ENCODE measurements at places on chromosomes 1 and 21.

DNA sequence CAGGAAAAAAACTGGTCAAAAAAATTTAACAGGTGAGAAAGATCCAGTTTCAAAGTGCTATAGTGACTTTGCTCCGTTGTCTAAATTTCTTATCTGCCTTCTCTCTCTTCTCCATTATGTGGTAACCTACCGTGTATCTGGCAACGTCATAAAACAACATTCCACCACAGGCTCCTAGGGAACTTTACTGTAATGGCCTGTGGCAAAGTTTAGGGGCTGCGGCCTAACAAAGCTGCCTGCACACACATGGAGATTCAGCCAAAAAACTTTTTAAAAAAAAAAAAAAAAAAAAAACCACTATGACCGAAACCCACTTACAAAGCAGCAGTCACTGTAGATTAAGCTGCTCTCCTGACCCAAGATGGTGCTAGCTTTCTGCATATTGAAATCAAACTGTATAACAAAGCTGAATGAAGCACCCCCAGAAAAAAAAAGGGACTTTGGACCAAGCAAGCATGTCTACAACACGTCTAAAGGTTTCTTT, 202.6 kb downstream of the SLC45A1 start:
- no peak for DNase-seq

- DNase-seq: peak; percentile 87
Measured at GRCh38 chr1:29569971-29570634, 333.8 kb downstream of the PTPRU start.

DNA sequence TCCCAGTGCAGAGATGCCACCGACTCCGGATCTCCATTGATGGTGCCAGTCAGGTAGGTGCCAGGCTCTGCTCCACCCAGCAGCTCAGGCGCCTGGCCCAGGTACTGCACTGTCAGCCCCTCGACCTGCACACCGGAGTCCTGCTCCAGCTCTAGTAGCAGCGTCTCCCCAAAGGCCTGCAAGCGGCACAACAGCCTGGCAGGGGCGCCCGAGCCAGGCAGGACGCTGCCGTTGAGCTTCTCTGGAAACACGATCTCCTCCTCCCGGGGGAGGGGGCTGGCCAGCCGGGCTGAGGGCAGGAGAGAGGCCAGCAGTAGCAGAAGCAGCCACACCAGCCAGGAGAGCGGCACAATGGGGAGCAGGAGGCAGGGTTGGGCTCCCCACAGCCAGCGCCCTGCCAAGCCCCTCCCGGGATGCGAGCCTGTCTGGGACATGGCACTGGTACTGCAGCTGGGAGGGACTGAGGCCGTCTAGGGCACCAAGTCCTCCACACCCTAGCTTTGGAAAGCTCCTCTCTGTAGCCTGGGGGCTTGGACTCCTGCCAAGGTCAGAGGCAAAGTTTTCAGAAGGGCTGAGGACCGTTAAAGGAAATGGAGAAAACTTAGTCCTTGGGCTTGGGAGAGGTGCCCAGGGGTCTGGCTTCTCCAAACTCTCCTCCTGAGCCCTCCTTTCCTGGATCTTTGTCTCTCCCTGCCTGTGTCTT, 509 bp downstream of the ADAMTS4 start:
- no peak for DNase-seq

DNA sequence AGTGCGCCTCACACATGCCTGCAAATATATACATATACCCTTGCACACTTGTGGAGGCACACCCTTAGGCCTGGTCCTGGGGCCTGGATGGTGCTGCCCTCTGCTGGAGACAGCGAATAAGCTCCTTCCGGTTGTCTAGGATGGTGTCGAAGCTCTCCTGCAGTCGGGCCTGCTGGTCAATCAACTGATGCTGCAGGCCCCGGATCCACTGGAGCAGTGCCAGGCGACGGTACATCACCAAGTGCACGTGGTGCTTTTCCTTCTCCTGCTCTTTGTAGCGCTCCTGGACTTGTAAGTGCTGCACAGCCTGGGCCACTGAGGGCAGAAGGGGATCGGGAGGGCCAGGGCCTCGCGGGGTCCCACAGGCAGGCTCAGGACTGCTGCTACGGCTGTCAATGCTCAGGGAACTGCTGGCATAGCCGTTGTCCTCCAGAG, 3.1 kb downstream of the C1orf216 start:
- no peak for DNase-seq
